ENCODE measurements at places on chromosomes 5 and 9. TPM values are rescaled to one million over a fixed set of nuclear protein-coding genes. Genes with fewer than 3 reads are reported as not detected.

The CMYA5 gene
- total RNA-seq = 0.82 TPM

The OSMR gene
- 0.82 TPM for total RNA-seq

The IL13 gene
- not detected for total RNA-seq

The ADGRV1 gene
- 98.6 TPM for total RNA-seq

The SH2D3C gene
- 6.1 TPM for total RNA-seq

DNA sequence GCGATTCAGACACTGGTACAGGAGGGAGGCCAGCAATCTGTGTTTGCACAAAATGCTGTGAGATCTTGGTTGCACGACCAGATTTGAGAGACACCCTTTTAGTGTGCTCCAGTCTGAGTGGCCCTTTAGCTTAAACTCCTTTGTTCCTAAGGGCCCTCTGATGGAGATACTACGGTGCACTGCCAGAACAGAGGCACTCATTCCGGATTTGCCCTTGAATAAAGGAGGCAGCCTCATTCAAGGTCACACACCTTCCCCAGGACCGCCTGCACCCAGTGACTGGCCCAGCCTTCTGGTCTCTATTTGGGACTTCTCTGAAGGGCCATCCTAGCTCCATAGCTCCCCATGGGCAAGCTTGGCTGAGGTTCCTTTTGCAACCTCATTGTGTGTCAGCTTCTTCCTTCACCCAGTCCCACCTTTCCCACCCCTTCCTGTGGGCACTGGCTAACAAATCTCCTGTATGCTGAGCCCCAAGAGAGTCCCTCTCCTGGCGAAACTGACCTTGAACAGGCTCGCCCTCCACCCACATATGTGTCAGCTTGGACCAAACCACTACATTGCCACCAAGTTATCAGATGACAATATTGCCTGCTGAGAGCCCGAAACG, 191.7 kb downstream of the GABBR2 start:
- DNase-seq = no peak

DNA sequence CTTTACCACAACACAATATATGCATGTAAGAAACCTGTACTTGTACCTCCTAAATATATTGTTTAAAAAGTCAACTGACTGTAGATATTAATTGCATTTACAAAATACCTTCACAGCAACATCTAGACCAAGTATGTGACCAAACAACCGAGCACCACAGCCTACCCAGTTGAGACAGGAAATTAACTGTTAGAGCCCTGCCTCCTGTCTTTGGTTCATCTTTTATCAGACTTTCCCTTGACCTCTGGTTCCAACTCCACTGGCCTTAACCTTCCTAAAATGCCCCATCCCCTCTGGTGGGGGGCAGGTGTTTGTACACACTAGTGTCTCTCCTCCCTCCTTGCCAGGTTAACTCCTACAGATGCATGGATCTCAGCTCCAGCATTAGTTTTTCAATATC, 155.0 kb upstream of the PANK3 start:
- no peak for DNase-seq

- no peak for DNase-seq
Observed at GRCh38 chr9:118891213-118891612, 478.0 kb downstream of the BRINP1 start.

GRCh38 chr5:167754501-167755021, 536.9 kb upstream of the WWC1 start:
- DNase-seq = no peak

DNA sequence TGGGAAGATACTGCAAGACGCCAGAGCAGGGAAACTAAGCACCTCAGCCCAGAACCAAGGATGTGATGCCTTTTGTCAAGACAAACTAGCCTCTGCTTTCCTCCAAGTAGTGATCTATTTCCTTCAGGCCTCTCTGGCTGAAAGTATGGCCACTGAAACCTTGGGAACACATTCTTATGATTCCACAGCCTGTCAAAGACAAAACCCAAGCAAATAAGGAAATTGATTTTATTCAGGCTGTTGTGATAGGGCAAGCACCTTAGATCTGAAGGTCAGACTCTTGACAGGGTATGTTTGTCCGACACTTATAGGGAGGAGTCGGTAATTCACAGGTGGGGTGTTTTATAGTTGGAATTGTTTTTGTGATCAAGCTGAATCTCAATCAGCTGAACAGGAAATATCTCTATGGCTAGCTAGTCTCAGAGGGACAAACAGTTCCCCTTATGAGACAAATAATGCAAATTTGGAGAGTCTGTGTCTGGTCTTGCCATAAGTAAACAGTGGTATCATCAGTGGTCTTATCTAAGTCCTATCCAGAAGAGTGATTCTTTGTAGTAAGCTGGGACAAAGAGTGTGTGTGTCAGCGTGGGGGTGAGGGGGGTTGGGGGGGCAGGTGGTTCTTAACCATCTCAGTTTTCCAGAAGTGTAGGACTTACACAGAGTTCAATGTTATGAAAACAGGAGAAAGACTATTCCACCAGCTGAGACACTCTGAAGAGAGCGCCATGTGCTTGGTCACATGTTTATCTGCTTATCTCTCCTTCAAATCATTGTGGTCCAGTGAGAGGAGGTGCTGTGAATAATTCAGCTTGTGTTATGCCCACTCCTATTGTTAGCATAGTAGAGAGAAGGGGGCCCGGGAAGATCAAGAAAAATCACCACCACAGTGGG, 6.7 kb upstream of the ZCCHC10 start:
- DNase-seq = no peak

DNA sequence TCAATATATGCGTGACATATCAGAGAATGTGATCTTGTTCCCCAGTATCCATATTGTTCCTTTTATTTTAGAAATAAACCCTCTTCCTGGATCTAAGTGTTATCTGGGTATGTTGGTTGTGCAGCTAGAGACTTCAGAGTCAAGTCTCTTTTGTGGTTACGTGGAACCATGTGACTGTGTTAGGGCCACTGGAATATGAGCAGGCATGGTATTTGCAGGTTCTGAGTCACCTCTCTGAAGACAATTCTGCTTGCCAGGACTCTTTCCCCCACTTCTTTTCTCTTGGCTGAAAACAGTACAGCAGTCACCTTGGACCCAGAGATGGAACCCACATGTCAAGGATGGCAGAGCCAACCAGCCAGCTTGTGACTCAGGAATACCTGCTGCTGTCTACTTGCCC, 59.7 kb downstream of the ATP10B start:
- DNase-seq = no peak

GRCh38 chr5:74250304-74251102, 390.0 kb downstream of the ENC1 start:
- DNase-seq = no peak

DNA sequence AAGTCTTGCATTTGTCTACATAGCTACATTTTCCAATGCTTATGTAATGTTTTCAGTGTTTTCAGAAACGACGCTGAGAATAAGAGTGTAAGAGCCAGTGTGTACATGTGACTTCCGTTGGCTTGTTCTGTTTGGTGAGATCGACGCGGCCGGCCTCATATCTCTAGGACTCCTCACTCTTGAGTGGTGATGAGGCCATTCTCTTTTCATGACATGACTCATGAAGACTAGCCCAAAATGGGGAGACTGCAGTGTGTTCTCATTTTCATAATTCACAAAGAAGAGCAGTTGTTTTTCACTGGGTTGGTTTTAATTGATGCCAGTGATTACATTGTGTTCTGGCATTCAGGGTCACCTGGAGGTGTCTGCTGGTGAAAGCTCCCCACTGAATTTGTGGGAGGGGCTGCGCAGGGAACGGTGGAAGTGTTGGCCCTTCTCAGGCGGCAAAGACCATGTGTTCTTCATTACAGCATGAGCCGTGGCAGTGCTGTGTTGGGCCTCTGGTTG, 131.5 kb upstream of the OTULINL start:
- DNase-seq = no peak

- DNase-seq = no peak
Observed at GRCh38 chr5:59766427-59767210, 126.9 kb downstream of the PDE4D start.

DNA sequence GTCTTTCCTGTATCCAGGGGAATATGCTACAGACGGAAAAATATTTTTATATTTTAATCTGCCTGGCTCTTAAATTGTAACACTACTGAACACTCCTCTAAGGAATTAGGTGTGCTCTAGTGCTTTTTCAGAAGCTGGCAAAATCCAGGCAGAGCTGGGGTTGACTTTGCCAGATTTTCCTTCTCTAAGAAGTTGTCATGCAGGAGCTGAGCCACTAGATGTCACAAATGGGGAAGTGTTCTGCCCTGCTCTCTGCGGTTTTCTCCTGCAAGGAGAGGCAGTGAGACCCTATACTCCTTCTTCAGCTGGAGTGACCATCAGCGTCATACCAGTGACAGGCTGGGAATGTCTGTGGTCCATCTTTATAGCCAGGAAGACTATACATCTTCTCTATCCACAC, 112.5 kb downstream of the HAPLN1 start:
- DNase-seq = peak; percentile 14

DNA sequence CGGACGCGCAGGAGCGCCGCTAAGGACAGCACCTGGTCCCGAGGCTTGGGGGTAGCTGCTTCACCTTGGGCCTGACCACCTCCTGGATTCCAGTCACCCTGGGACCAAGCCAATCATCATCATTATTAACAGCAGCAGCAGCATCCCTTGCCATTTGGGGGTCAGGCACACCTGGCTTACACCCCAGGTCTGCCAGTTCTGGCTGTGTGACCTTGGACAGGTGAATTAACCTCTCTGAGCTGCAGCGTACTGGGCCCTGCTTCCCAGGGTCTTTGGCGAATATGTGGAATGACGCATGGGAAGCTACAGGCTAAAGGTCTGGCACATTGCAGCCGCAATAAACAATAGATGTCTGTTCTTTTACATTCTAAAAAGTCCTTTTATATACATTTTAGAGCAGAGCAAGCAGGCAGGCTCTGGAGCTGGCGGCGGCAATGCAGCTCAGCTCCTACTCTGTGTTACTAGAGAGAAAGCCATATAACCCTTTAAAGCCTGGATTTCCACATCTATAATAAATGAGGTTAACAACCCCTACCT, 97.8 kb upstream of the CPLX2 start:
- no peak for DNase-seq

- no peak for DNase-seq
Observed at GRCh38 chr9:92175441-92175840, 60.2 kb upstream of the SPTLC1 start.

DNA sequence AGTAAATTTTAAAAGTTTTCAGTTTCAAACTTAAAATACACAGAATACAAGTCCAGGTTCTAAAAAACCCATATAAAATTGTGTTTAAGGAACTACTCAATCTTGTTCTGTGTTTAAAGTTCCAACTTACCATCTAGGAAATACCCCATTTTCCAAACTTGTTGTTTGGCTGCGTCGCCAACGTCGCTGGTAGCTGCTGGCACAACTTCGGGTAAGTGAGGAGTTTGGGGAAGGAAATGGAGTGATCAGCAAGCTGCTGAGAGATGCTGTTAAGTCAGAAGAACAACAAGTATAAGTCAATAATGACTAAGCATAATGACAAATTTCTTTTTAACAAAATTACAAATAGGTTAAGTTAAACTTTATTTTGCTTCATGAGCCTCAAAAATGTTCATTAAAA, 71.3 kb upstream of the RAPGEF6 start:
- DNase-seq = no peak

DNA sequence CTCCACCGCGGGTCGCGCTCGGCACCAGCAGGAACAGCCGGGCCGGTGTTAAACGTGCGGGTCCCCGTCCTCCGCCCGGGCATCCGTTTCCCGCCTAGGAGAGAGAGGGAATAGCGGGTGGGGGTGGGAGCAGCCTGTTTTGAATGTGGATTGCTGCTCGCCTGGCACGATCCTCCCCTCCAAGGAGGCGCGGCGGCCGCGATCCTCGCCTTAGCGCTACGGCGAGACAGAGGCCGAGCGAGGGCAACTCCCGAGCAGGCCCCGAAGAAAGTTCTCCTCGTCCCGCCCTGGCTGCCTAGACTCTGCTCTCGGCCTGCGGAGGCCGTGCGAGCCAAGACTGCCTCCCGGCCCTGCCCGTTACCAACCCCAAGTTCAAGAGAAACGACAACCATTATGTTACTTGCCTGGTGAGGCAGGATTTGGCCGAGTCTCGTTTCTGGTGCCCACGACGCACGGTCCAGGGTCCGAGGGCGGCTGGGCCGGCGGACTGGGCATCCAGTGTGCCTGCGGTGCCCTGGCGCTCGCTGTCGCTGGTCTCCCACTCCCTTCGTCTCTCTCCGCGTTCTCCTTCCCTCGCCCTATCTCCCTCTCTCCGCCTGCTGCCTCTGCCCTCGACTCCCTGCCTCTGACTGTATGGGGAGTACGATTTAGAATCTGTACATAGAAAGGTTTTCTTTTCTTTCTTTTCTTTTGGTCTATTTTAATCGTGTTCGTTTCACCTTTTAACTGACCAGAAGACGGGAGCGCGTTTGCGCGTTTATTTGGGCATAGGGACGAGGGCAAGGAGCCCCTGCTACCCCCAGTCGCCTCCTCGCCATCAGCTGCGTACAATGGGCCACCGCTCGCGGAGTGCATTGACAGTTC, 724 bp downstream of the NR2F1-AS1 start:
- DNase-seq = peak; percentile 47

GRCh38 chr5:148826739-148827070, 294 bp downstream of the ADRB2 start:
- no peak for DNase-seq

GRCh38 chr5:160363211-160363610, 7.2 kb downstream of the C1QTNF2 start:
- DNase-seq = no peak

GRCh38 chr5:111774525-111774924, 17.5 kb upstream of the NREP start:
- no peak for DNase-seq

- DNase-seq = no peak
Observed at GRCh38 chr5:143806579-143806978, 5.4 kb upstream of the HMHB1 start.

DNA sequence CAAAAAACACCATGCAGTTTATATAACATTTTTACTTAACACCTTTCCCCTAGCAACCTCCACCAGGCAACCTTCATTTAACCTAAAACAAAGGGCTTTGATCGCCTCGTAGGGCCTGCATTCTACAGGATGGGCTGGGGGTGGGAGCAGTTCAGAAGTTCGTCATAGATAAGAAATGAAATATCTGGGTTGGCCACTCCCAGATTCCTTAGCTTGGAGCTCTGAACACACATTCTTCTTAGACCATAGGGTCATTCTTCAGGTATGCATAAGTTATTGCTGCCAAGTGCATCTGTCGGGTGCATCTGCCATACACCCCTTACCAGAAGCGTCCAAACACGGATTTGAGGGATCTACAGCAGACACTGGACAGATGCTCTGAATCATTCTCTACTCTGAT, 4.3 kb upstream of the SLC22A5 start:
- DNase-seq = no peak

DNA sequence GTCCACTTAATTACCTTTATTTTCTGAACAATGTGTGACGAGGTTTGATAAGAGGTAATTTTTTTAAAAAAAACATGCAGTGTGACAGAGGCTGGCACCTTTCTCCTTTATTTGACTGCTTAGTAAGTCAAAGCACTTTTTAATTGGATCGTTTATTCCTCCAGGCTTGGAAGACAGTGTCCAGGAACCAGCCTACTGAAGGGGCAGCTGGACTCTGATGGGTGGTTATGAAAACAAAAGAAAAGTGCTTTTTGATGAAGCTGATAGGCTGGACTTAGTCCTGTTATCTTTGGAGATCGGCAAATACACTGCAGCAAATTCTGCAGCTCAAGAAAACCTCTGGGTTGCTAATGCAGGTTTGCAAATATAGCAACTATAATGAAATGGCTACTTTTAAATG, 141.7 kb downstream of the DCP2 start:
- DNase-seq = no peak

- no peak for DNase-seq
Observed at GRCh38 chr5:116157902-116158301, 73.1 kb downstream of the COMMD10 start.

Data from frontal cortex (tissue), 4 donors.